ENCODE measurements at places on chromosomes 16 and 17. TPM values are rescaled to one million over a fixed set of nuclear protein-coding genes. Genes with fewer than 3 reads are reported as not detected.

The MLYCD gene
- total RNA-seq = 5.5 TPM

The KRTAP16-1 gene
- not detected for total RNA-seq

The CCL5 gene
- total RNA-seq = not detected

The CCDC200 gene
- not detected for total RNA-seq

The GJC1 gene
- 42.6 TPM for total RNA-seq

The CCL1 gene
- not detected for total RNA-seq

The TMC6 gene
- 116 TPM for total RNA-seq

The DHODH gene
- total RNA-seq = 10.6 TPM

The BOLA2B gene
- total RNA-seq = 258 TPM

The PPM1E gene
- total RNA-seq = 0.05 TPM

The PYY gene
- total RNA-seq = not detected

The KRT31 gene
- total RNA-seq = not detected

The TAT gene
- 0.13 TPM for total RNA-seq

The SLC13A5 gene
- 0.92 TPM for total RNA-seq

The MYH2 gene
- not detected for total RNA-seq

The NLRC5 gene
- 29.7 TPM for total RNA-seq

The FNDC8 gene
- total RNA-seq = not detected

The ALOX15 gene
- 1.8 TPM for total RNA-seq

The KRT28 gene
- total RNA-seq = not detected

The TBC1D3E gene
- total RNA-seq = not detected

The GH1 gene
- not detected for total RNA-seq

The PPL gene
- total RNA-seq = 184 TPM

The WWP2 gene
- total RNA-seq = 46.4 TPM

The CPHXL2 gene
- not detected for total RNA-seq

The TPSG1 gene
- not detected for total RNA-seq

The RBFOX1 gene
- not detected for total RNA-seq

The CD300LG gene
- total RNA-seq = not detected

The CCL8 gene
- not detected for total RNA-seq

The CIBAR2 gene
- total RNA-seq = not detected

The CMTR2 gene
- total RNA-seq = 36.2 TPM

The KCTD13 gene
- 72.0 TPM for total RNA-seq

The PRSS21 gene
- total RNA-seq = 77.4 TPM

The PLXDC1 gene
- total RNA-seq = 2.9 TPM

The PPY gene
- total RNA-seq = not detected

The ITGAD gene
- total RNA-seq = not detected

The PRSS8 gene
- total RNA-seq = 154 TPM

The TMEM219 gene
- 141 TPM for total RNA-seq

The MFSD6L gene
- not detected for total RNA-seq

The KRTAP9-8 gene
- not detected for total RNA-seq

The NTN3 gene
- 0.87 TPM for total RNA-seq

The ABI3 gene
- not detected for total RNA-seq

The ATP2C2 gene
- total RNA-seq = 11.9 TPM

The ZNF385C gene
- total RNA-seq = 1.7 TPM

The PLLP gene
- total RNA-seq = 2.8 TPM

The MSRB1 gene
- total RNA-seq = 49.4 TPM

The WNT9B gene
- total RNA-seq = not detected

The LDHD gene
- 1.1 TPM for total RNA-seq

All from PC-9 (cell line).